Uterus (tissue), 4 donors: ENCODE measurements at places on chromosomes 12 and 14. TPM values are rescaled to one million over a fixed set of nuclear protein-coding genes. Genes with fewer than 3 reads are reported as not detected.

Gene TEAD4
- total RNA-seq: 26.6 TPM

Gene FBXL14
- 17.4 TPM for total RNA-seq

Gene AICDA
- total RNA-seq: not detected

DNA sequence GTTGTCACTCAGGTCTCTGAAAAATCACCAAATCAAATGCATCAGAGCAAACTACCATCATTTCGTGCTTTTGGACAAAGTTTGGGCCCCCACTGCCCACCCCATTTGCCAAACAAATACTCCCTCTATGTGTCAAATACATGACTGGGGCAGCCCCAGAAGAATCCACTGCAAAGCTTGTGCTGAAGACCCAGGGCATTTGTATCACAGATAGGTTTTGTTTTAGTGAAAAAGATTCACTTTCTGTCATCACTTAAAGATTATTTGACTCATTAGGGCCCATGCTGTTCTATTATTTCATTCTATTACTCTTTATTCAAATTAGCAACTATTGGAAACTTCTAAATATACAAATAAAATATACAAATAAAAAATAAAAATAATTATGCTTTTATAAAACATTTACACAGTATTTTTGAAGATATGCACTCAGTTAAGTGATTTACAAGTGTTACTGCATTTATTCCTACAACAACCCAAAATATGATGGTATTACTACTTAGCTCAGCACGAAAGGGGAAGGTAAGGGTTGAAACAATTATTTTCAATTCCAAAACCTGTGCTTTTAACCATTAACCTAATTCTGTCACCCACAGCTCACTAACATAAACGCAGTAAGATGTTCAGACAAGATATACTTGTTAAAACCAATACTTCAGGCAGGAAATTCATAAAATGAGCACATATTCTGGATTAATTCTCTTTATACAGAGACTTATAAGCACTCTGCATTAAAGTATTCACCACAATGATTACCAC lies 36.5 kb downstream of the LRIG3 start:
- no peaks in the 10 kb centered on the region for H3K36me3 ChIP-seq
- H3K4me1 ChIP-seq: no peaks in the 10 kb centered on the region
- no peaks in the 10 kb centered on the region for H3K27me3 ChIP-seq
- H3K4me3 ChIP-seq: no peak overlapping the region
- H3K27ac ChIP-seq: no peak overlapping the region

DNA sequence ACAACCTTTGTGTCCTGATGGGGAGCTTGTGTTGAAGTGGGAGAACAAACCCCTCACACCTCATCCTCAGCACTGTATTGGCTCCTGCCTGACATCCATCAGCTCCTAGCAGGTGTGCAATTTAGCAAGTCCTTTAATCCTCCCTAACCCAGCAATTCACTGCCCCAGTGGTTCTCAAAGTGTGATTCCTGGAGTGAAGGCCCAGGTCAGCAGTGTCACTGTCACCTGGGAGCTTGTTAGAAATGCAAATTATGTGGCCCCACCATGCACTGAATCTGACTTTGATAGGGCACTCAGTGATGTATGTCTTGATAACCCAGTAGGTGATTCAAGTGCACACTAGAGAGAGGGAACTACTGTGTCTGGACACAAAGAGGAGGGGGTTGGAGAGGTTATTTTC lies 133.6 kb downstream of the FGD4 start:
- no peak overlapping the region for H3K4me3 ChIP-seq
- H3K27ac ChIP-seq: no peak overlapping the region
- no peaks in the 10 kb centered on the region for H3K36me3 ChIP-seq
- peaks cover 5% of the 10 kb centered on the region for H3K4me1 ChIP-seq

- H3K27ac ChIP-seq: no peak overlapping the region
- DNase-seq: no peak
- H3K4me3 ChIP-seq: no peak overlapping the region
Observed at GRCh38 chr12:6311822-6312528, 1.5 kb downstream of the PLEKHG6 start.

Gene TMEM253
- total RNA-seq: not detected

GRCh38 chr14:54877703-54878021 lies 25.0 kb downstream of the GCH1 start:
- peak overlapping the region; percentile 38 for H3K27ac ChIP-seq
- no peaks in the 10 kb centered on the region for H3K36me3 ChIP-seq
- no peak for DNase-seq
- H3K4me3 ChIP-seq: no peak overlapping the region

- no peak overlapping the region for H3K27ac ChIP-seq
- DNase-seq: no peak
- no peaks in the 10 kb centered on the region for H3K36me3 ChIP-seq
- H3K4me3 ChIP-seq: no peak overlapping the region
- no peaks in the 10 kb centered on the region for H3K27me3 ChIP-seq
Observed at GRCh38 chr12:74915718-74916117, 293.9 kb downstream of the KCNC2 start.

Gene LRP1-AS
- total RNA-seq: not detected

- H3K4me1 ChIP-seq: no peaks in the 10 kb centered on the region
- H3K4me3 ChIP-seq: no peak overlapping the region
- DNase-seq: peak; percentile 55
- peak overlapping the region; percentile 74 for H3K27ac ChIP-seq
- H3K27me3 ChIP-seq: no peaks in the 10 kb centered on the region
Observed at GRCh38 chr12:128387811-128388422, 120.9 kb downstream of the TMEM132C start.

GRCh38 chr14:70183991-70184390 lies 4.8 kb downstream of the SLC8A3 start:
- no peak overlapping the region for H3K27ac ChIP-seq
- no peaks in the 10 kb centered on the region for H3K4me1 ChIP-seq
- H3K36me3 ChIP-seq: no peaks in the 10 kb centered on the region
- no peak overlapping the region for H3K4me3 ChIP-seq

Gene TTC6
- 0.07 TPM for total RNA-seq

Gene GNG2
- 9.3 TPM for total RNA-seq

Gene FOXG1
- total RNA-seq: not detected

Gene PLA2G1B
- not detected for total RNA-seq

Gene FAM186B
- 0.30 TPM for total RNA-seq

Gene TAS2R46
- 8.7 TPM for total RNA-seq

Gene CIROP
- not detected for total RNA-seq

Gene CLEC4E
- not detected for total RNA-seq

GRCh38 chr12:95959107-95959506 lies 16.0 kb downstream of the AMDHD1 start:
- H3K36me3 ChIP-seq: no peaks in the 10 kb centered on the region
- H3K27ac ChIP-seq: no peak overlapping the region
- no peak for DNase-seq

Gene NTS
- total RNA-seq: 0.88 TPM

Gene PSEN1
- total RNA-seq: 79.8 TPM

DNA sequence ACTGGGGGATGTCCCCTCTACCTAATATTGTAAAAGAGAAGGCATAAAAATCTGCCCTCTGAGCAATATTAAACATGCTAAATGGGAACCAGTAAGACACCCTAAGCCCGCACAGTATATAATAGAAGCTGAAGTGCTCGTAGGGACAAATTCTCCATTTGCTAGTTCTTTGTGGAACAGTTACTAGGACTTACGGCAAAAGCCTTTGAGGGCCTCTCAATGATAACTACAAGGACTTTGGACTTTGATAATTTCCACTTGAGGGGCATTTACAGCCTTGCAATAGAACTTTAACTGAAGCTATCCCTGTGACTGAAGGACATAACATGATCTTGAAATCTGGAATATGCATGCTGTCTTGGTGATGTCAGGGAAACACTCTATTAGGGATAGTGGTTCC lies 111.5 kb upstream of the IFNG-AS1 start:
- no peak overlapping the region for H3K4me3 ChIP-seq
- no peaks in the 10 kb centered on the region for H3K27me3 ChIP-seq
- H3K4me1 ChIP-seq: no peaks in the 10 kb centered on the region
- H3K27ac ChIP-seq: no peak overlapping the region
- no peaks in the 10 kb centered on the region for H3K36me3 ChIP-seq
- DNase-seq: no peak

DNA sequence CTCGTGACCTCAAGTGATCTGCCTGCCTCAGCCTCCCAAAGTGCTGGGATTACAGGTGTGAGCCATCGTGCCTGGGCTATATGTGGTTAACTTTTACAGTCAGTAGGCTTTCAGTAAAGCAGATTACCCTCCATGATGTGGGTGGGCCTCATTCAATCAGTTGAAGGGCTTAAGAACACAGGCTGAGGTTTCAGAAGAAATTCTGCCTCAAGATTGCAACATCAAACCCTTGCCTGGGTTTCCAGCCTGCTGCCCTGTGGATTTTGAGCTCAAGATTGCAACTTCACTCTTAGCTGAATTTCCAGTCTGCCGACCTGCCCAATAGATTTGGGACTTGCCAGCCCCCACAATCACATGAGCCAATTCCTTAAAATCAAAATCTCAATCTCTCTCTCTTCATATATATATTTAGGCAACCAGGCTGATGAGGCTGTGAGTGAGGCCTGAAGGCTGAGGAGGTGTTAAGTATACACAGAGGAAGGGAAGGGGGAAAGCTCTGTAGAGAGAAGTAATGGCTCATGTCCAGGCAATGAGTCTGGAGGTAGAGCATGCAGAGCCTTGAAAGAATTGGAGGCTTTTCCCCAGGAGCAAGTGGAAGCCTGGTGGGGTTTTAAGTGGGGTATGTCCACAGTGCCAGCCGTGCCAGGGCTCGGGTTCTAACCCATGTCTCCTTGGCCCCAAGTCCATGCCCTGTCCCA lies 33.3 kb upstream of the ACTN1 start:
- no peak for DNase-seq
- no peaks in the 10 kb centered on the region for H3K27me3 ChIP-seq
- no peak overlapping the region for H3K4me3 ChIP-seq
- H3K4me1 ChIP-seq: no peaks in the 10 kb centered on the region
- H3K27ac ChIP-seq: no peak overlapping the region

Gene RFX4
- not detected for total RNA-seq

Gene RPGRIP1
- not detected for total RNA-seq

DNA sequence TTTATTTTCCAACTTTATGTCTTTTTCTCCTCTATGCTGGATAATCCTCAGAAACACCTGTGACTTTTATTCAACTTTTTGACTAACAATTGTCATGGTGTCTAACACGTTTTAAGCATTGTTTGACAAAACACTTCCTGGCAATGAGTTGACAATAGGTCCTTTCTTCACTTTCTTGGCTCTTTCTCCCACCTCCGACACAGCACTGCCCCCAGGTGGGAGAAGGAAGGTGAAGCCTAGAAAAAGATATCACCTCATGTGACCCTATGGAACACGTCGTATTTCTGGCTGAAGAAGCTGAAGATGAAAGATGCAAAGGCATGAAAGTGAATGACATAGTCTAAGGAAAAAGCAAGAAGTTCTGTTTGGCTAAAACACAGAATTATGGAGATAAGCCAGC lies 430.0 kb downstream of the ETNK1 start:
- no peaks in the 10 kb centered on the region for H3K27me3 ChIP-seq
- no peak overlapping the region for H3K27ac ChIP-seq
- no peak overlapping the region for H3K4me3 ChIP-seq
- DNase-seq: no peak
- no peaks in the 10 kb centered on the region for H3K4me1 ChIP-seq

DNA sequence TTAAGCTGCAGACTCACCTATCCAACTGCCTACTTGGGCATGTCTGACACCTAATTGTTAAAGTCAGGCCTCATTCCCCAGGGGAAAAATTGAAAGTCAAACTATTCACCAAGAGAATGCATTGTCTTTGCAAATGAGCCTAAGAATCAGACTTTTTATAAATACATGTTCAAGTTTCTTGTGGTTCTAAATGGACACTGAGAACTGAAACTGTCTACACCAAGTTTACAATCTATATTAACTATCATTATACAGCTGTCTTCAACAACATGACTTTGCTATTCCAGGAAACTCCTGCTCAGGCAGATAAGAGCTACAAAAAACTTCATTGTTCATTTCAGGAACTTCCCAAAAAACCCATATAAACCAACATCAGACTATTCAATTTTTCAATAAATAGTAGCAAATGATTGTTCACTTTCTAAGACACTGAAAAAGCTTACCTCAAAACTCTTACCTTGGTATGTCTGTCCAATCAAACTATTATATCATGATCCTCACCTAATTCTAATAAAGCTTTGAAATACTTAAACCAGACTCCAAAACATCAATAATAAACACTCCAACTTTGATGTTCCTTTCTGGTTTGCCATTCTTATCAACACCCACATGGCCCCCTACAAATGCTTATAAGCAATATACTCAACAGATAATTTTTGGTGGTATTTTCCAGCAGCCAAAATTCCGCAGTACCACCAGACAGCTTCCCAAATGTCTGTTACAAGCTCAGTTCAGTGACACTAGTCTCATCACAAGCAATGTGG lies 24.2 kb downstream of the CDK17 start:
- no peak for DNase-seq
- H3K4me1 ChIP-seq: peaks cover 9% of the 10 kb centered on the region
- no peak overlapping the region for H3K4me3 ChIP-seq
- peak overlapping the region; percentile 25 for H3K27ac ChIP-seq
- H3K36me3 ChIP-seq: no peaks in the 10 kb centered on the region

Gene ZNF10
- total RNA-seq: 23.3 TPM

DNA sequence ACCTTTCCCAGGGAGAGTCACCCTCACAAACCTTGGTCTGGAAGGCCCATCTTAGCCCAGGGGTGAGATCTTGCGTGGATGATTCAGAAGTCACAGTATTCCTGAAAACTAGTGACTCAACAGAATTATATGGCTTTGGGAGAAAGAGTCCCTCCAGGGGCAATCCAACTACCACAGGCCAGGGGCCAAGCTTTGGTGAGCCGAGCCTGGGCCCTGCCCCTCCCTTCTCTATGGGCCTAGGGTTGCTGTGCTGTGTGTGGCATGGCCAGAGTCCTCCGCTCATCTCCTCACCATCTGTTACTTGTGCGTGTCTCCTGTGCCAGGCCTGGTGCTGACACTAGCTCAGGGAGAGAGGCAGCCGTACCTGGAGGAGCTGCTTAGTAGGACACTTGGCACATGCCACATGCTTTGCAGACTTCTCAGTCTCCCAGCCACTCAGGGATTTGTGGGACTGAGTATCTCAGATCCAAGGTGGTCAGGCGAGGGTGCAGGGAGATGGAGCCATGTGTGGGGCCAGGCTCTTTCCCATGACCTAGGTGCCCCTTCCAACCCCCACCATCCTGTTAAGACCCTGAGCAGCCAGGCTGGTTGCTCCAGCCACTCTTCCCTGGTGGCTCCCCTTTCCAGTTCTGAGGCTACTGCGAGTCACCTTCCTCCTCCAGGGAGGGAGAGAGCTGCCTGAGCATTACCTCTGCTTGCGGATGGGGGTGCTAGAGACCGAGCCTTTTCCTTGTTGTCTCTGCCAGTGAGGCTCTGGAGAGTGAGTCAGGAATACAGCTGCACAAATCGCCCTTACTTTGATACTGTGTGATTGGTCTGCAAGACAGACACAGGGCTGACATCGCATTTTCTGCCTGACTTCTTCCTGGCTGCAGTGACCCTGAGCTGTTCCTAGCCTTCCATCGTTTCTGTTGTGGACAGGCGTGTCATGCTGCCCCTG lies 94.1 kb downstream of the SLC25A47 start:
- no peaks in the 10 kb centered on the region for H3K27me3 ChIP-seq
- no peaks in the 10 kb centered on the region for H3K4me1 ChIP-seq
- no peak overlapping the region for H3K27ac ChIP-seq
- DNase-seq: peak; percentile 56
- H3K36me3 ChIP-seq: no peaks in the 10 kb centered on the region
- H3K4me3 ChIP-seq: no peak overlapping the region

Gene CEBPE
- total RNA-seq: not detected
